ENCODE measurements at places on chromosomes 5 and 9. TPM values are rescaled to one million over a fixed set of nuclear protein-coding genes. Genes with fewer than 3 reads are reported as not detected.
A peak's percentile ranks its signal among the peaks of the same experiment; 100 is the strongest.

PCDHB14 gene
- total RNA-seq, result 4.3 TPM

ADAMTS12 gene
- total RNA-seq, result 11.6 TPM

- DNase-seq, result no peak
These were observed 927.6 kb upstream of the DMAC1 start for GRCh38 chr9:8727191-8727590.

DNA sequence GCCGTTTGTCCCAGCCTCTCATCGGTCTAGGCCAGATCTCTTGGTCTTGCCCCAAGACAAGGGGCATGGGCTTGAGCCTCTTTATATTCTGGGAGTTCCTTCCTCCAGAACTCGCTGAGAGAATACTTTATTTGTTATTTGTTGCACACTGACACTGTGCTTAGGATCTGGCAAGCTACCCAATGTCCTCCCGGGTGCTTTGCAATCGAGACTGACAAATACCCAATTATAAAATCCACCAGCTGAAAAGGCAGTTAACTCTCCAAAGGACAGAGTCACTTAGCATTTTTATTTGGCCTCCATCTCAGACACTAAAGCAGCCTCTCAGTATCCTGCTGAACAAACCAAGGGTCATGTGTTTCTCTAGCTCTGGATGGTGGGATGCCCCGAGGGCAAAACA lies 500.2 kb upstream of the DAP start:
- DNase-seq, result no peak

GRCh38 chr9:15389173-15389572 lies 33.5 kb upstream of the SNAPC3 start:
- DNase-seq, result no peak

GRCh38 chr5:159878988-159879471 lies 37.3 kb upstream of the ADRA1B start:
- DNase-seq, result peak; percentile 90

- no peak for DNase-seq
These were observed 399.2 kb upstream of the KIF2A start for GRCh38 chr5:61906820-61907219.

EEIG1 gene
- 12.2 TPM for total RNA-seq

DNA sequence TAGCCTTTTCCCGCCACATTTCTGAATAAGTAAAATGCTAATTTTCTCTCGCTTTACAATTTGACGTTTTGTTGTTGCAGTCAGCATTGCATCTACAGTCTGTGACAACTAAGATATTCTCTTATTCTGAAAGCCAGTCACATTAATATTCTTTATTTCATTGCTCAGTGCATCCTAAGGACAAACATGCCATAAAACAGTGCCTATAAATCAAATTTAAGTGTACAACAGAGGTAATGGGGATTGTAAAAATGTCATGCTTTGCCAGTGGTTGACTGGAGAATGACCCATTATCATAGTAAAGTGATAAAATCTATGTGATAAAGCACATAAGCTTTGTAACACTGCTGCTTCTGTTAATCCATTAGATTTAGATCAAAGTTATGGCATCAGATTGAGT lies 1850.0 kb upstream of the ACO1 start:
- DNase-seq, result no peak

GRCh38 chr5:74648835-74649293 lies 8.3 kb upstream of the ENC1 start:
- peak; percentile 77 for DNase-seq

DNA sequence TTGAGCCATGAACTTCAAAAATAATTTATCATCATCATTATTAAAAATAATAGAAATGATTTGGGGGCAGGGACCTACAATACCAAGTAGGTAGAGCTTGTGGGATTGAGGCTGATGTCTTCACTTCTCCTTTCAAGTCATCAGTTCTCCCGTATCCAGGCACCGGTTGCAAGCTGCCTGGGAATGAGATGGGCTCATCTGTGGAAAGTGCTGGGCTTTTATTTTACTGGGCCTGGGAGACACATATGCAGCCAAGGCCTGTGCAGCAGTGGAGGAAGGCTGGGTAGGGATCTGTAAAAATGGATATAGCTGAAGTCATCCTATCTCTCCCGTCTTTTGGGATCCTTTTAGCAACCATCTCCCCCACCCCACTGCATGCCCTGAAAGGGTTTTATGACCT lies 284.1 kb upstream of the CLINT1 start:
- DNase-seq, result no peak

GRCh38 chr5:33886283-33886682 lies 5.5 kb downstream of the ADAMTS12 start:
- DNase-seq, result no peak

DNA sequence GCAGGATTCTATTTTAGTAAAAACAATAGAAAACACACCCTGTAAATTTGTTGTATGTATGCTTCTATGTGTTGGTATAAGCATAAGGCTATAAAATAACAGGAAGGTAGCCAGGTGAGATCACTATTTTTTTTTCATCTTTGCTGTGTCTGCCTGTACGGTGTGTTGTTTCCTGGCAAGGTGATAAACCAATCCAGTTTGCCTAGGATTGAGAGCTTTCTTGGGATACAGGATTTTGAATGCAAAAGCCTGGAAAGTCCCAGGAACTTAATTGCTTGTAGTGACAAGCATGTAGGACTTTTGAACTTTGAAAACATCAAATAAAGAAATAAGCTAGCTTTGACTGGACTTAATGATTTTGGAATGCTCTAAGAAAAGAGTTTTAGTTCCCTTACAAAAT lies 83.3 kb upstream of the RORB start:
- DNase-seq, result no peak

SLC6A18 gene
- not detected for total RNA-seq

TTLL11 gene
- 3.4 TPM for total RNA-seq

SLC36A3 gene
- total RNA-seq, result not detected

FGF1 gene
- total RNA-seq, result 5.8 TPM

- no peak for DNase-seq
These were observed 14.4 kb downstream of the ACER2 start for GRCh38 chr9:19423163-19423562.

GRCh38 chr9:111857555-111858211 lies 38.9 kb upstream of the UGCG start:
- DNase-seq, result peak; percentile 64

DNA sequence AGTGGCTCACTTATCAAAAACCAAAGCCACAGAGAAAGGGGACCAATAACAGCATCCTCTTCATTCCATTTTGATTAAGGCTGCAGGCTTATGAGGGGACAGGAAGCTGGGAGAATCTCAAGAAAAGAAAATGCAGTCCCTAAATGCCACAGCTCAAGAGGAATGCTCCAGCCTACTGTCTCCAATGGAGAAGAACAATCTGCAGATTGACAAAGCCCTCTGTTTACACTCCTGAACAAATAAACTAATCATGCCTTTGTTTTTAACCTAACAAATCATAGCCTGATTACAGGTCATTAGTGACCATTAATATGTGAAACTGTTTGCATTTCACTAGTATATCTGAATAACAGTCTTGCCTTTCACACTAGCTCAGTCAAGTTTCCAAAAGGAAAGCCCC lies 26.5 kb downstream of the PPP2R2B start:
- DNase-seq, result no peak

GRCh38 chr5:96146675-96147074 lies 185.0 kb upstream of the ELL2 start:
- DNase-seq, result peak; percentile 72

DNA sequence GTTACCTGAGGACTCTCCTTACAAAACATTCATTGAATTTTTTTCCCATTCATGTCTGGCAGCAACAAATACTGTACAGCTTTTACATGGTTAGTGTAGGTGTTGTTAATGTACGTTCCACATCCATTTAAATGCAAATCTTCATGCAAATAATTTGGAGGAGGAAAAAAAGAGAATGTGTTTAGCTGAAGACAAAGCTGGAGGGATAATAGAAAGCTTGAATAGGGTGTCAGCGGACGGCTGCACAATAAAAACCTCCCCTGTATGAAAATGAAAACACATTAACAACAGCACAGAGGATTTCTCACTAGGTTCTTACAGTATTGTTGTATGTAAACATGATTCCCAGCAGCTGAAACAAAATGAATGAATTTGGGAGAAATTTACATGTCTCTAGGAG lies 231.5 kb downstream of the ZNF608 start:
- no peak for DNase-seq

SPATA31D4 gene
- not detected for total RNA-seq

TMEM38B gene
- total RNA-seq, result 19.3 TPM

DNA sequence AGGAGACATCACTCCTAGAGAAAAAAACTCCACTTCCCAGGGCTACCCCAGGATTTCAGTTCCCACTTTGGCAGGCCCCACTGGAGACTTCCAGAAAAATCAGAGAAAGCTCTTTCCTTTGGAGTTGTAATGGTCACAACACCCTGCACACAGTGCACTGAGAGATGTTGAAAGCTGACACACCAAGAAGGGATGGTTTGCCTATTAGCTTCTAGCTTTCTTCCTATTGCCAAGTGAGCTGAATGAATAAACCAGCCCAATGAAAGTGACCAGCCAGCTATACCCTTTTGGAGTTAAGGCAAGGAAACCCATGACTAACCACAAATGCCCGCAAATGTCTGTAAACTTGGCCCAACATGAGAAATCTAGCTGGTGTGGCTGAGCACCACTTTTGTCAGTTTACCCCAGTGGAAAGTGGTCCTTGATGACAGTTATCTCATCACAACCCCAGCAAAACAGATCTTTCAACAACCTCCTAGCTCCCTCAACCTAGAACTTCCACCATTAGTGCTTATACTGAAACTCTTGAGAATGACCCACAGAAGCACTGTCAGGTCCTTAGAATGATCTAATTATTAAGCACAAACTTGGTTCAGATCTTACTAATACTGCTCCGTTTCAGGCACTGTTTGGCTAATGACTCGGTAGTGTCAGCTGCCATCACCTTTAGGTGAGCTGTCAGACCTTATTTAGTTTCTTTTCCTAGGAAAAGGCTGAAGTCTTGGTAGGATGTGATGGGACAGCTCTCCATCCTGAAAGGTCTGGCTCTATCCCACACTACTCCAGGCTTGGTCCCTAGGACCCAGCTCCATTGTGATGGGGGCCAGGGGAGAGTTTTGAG lies 11.2 kb downstream of the IRF1 start:
- DNase-seq, result no peak

FBXO10 gene
- 22.8 TPM for total RNA-seq

AIF1L gene
- total RNA-seq, result not detected

GRCh38 chr9:76615177-76615603 lies 149.0 kb upstream of the PCA3 start:
- DNase-seq, result no peak

LCN12 gene
- not detected for total RNA-seq

CWC27 gene
- 9.0 TPM for total RNA-seq
